Activated T-helper 17 cell treated with anti-CD3 and anti-CD28 coated beads, Interleukin-2, amount 50 U/mL, for 72 hours (primary cell): ENCODE measurements at places on chromosomes 11 and 22.

GRCh38 chr11:46120346-46121300 is 631 bp downstream of the PHF21A start:
- peak; percentile 29 for ATAC-seq

DNA sequence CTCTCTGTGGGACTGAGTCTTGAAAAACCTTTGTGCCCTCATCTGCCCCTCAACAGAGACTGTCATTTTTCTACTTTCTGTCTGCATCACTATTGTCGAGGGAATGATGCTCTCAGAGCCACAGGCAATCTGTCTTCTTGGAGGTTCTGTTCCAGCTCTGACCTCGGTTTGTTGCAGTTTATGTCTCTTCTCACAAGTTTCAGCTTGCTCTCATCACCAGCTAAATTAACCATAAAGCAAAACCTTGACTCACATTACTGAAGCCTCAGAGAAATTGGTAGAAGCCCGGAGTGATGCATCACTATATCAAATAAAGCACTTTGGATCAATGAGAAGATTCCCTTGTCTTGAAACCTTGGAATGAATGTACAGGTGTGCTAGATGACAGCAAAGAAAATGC is 60.6 kb upstream of the BLID start:
- no peak for ATAC-seq

- ATAC-seq: peak; percentile 52
Observed at GRCh38 chr22:41957941-41958556, 6.1 kb downstream of the SMIM45 start.

DNA sequence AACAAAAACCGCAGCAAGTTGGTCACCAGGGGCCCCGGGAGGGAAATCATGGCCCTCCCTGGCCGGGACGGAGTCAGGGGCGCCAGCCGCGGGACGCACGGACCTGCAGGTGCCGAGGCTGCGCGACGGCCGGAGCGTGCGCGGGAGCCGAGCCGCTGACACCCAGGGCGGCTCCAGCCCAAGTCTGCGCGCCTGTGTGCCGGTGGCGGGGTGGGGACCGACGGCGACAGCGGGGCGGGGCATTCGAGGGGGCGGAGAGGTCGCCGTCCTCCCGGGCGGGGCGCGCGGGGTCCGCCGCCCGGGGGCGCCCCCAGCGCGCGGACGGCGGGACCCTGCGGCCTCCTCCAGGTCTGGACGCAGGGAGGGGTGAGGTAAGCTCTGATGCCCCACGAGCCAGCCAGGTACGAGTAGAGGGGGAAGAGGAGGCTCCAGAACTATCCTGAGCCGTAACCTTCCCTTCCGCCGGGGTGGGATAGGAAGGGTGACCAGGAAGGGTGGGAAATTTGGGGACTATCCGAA is at the start of gene ESAM:
Gene ESAM (minus strand): TSS at position 186 of the 519 bp plus-strand sequence. CDS start 136 bp downstream, at position 50.
- peak; percentile 77 for ATAC-seq

DNA sequence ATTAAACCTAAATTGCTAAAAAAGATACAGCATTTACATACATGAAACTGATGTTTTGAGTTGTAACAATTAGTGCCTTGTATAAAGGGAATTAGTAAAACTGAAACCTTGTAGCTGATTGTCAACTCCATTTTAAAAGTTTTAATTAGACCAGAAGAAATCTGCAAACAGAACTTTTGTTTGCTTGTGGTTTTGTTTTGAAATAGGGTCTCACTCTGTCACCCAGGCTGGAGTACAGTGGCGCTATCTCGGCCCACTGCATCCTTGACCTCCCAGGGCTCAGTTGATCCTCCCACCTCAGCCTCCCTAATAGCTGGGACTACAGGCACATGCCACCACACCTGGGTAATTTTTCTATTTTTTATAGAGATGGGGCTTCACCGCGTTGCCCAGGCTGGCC is 86.5 kb upstream of the SLC6A5 start:
- ATAC-seq: no peak

GRCh38 chr11:61448552-61448927 is 18.6 kb downstream of the SDHAF2 start:
- no peak for ATAC-seq

DNA sequence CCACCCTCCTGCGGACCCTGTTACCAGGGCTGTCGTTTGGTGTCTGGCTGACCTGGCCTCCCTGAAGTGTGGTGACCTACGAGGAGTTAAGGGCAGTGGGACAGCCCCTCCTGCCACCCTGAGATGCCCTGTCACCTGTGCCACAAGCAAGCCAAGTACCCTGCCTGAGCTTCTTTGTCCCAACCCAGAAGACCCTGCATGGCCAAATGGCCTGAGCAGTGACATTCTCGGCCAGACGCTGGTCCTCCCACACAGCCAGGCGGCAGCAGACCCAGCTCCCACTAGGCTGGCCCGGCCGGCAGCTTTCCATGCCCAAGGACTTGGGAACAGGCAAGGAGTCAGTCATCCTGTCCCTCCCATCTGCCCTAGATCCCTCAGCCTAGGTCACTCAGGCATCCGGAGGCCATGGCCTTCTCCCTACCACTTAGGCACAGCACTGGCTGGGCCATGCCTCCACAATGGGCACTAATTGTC is 7.6 kb downstream of the ARVCF start:
- ATAC-seq: no peak

DNA sequence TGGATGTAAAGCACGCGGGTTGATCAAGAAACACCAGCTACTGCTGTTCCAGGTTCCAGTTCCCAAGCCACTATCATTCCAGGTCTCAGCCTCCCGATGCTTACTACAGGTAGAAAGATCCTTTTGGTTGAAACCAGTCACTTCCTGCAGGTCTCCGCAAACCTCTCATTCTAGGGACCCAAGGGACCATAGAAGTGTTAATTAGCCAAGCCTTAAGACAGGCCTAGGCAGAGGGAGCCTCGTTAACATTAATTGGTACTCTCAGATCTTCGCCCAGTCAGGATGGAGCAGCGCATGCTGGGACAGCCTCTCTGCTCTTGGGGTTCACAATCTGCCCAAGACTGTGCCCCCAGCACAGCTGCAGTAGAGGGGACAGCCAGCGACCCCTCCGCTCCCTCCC is 11.2 kb upstream of the OAF start:
- ATAC-seq: no peak

DNA sequence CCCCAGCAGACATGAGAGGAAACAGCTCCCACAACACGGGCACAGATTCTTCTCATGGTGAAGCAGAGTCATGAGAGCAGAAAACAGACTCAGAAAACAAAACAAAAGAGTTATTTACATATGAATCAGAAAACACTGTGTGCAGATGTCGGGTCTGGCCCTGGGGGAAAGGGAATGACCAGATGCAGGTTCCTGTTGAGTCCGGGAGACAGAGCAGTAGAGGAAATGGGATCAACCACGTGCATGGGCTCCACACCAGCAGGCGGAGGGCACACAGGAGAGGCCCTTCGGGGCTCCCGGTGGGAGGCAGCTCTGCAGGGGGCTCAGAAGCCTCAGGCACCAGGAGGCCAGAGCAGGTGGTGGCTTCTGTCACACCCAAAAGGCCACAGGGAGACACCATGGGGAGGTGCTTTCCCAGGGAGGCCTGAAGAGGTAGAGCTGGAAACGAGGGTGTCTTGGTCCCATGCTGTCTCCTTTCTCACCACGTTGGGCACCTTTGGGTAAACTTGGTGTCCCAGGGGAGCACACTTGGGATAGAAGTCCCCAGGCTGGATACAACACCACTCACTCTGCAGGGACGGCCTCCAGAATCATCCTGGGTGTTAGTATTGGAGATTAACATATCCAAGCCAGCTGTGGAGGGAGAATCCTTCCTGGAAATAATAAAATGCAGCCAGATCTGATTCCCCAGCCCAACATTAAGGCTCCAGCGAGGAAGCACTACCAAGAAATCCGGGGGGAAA is 764.7 kb downstream of the BRD1 start:
- no peak for ATAC-seq

DNA sequence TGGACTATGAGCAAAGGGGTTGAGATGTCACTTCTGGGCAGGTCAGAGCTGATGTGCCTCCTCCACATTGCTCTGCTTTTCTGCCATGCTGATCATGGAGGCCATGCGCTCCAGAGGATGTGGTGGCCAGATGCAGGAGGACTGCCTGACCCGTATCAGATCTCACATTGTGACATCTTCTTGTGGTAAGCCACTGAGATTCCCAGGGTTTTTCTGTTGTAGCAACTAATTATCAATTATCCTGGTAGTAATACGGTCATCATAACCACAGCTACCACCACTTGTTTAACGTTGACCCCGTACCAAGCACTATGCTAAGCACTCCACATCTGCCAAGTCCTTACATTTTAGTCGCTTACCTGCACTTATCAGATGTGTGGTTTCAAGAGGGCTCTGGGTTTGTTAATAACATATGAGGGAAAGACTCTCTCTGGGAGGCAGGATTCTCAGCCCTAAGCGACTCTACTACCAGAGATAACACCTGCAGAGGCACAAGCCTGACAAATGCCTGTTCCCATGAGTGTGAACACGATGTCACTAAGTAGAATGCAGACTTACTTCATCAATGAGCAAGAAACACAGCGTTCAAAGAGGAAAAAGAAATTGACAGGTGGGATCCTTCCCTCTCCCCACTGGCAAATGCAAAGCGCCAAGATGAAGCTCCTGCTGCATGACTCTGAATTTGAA is 63.6 kb upstream of the TIMP3 start:
- ATAC-seq: peak; percentile 43

GRCh38 chr11:59417023-59417422 is 9.2 kb downstream of the OR5A2 start:
- no peak for ATAC-seq

- no peak for ATAC-seq
Observed at GRCh38 chr11:93289782-93290463, 40.6 kb upstream of the DEUP1 start.

GRCh38 chr11:12164061-12165014 is 53.9 kb downstream of the MICAL2 start:
- peak; percentile 33 for ATAC-seq

DNA sequence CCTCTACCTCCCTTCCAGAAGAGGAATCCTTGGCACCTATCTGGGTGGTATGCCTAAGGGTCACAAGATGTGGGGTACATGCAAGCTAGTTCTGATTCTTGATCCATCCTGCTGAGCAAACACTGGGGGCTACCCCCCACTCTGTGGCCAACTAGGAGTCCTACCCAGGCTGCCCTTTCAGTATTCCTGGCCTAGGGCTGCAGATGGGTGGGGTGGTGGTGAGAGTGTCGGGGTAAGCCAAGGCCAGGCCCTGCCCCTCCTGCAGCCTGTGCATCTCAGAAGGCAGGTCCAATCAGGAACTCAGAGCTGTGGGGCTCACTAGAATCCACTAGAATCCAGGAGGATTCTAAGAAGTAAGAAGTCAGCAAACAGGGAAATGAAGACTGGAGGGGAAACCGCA is 10.9 kb downstream of the SSH3 start:
- ATAC-seq: no peak
